ENCODE measurements at places on chromosomes 2 and 18.

- no peak for DNase-seq
Observed at GRCh38 chr2:20507166-20507692, 60.4 kb downstream of the RHOB start.

DNA sequence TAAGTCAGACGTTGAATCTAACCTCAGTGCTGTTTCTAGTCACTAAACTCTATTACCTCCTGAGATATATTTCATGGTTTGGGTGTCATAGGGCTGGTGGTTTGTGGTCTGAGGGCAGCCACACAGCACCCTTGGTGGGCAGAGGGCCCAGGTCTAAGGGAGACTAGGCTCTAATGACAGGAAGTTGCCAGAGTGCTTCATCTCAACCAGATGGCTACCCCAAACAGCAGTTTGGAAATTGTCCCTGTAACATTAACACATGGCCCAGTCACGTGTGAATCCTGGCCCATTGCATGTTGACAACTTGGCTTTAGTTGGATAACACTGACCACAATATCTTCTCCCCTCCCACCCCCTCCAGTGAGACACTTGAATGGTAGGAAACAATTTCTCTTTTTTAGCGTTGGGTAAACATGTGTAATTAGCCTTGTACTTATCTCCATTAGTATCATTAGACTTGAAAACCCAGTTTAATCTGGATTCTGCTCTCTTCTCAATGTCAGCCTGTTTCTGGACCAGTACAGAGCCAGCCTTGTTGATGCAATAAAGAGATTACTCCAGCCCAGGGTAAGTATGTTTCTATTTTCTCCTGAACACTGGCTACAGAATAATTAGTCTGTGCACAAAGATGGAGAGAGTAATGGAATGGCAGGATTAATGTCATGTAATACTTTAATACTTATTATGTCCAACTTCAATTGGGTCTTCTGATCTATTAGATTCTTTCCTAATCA, 187.8 kb upstream of the SIX3 start:
- DNase-seq = no peak

- DNase-seq = no peak
Observed at GRCh38 chr2:177553176-177553884, 160.8 kb downstream of the AGPS start.

- no peak for DNase-seq
Observed at GRCh38 chr2:7683708-7684107, 766.5 kb downstream of the RNF144A start.

GRCh38 chr2:30588994-30589393, 141.9 kb downstream of the LCLAT1 start:
- DNase-seq = no peak

GRCh38 chr2:172107690-172108586, 5.2 kb upstream of the DLX2 start:
- DNase-seq = no peak

GRCh38 chr18:48702346-48703027, 163.7 kb downstream of the CTIF start:
- no peak for DNase-seq

- no peak for DNase-seq
Observed at GRCh38 chr18:69944436-69944835, 3.2 kb downstream of the CD226 start.

GRCh38 chr18:3664563-3665178, 214.7 kb downstream of the TGIF1 start:
- DNase-seq = no peak

DNA sequence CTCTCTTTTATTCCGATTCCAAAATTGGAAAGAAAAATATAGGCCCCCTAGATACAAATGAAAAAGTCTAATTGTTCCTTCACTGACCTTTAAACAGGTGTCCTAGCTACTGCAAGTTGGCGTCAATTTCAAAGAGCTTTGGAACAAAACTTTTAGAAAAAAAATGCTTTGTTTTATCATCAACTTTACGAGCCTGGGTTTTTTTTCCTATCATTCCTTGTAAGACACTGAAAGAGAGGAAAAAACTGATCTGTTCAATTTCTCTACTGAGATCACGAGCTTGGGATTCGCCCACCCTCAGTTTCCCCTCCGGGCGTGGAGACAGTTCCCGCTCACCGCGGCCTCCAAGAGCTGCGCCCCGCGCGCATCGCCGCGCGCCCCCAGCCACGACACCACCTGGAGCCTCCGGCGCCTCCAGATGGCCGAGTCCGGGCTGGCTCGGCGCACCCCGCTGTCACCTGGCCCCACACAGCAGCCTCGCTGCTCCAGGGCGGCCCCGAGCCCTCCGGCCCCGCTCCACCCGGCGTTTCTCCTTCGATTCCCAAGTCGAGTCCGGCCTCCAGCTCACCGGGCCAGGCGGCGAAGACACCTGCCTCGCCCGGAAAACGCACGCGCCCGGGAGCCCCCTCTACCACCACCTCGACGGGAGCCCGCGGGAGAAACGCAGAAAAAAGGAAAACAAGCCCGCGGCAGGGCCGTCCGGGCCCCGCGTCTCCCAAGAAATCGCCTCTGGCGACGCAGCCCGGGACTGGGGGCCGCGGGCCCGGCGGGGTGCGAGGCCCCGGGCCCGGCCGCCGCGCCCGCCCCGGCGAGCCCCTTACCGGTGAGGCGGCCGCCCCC, 656 bp downstream of the TBC1D8 start:
- DNase-seq = no peak

GRCh38 chr2:229335877-229336346, 64.8 kb upstream of the PID1 start:
- no peak for DNase-seq

- DNase-seq = no peak
Observed at GRCh38 chr2:2621855-2622254, 290.8 kb upstream of the MYT1L start.

GRCh38 chr2:182230561-182230960, 196.3 kb downstream of the PDE1A start:
- DNase-seq = no peak

DNA sequence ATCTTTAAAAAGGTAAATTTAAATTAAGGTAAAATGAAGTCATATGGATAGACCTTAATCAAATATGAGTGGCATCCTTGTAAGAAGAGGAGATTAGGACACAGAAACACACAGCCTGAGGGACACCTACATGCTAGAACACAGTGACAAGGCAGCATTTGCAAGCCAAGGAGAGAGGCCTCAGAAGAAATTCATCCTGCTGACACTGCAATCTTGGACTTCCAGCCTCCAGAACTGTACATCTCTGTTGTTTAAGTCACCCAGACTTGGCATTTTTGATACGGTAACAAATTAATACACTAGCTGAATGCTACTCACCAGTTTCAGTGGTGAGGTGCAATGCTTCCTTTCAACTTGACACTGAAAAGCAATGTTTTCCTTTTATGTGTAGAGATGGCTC, 305.0 kb downstream of the TDRD15 start:
- no peak for DNase-seq

- DNase-seq = no peak
Observed at GRCh38 chr18:39113790-39114189, 1548.2 kb upstream of the CELF4 start.

GRCh38 chr2:208556983-208557484, 150.4 kb downstream of the PTH2R start:
- DNase-seq = no peak

GRCh38 chr2:122939796-122940195, 1085.3 kb upstream of the CNTNAP5 start:
- no peak for DNase-seq

DNA sequence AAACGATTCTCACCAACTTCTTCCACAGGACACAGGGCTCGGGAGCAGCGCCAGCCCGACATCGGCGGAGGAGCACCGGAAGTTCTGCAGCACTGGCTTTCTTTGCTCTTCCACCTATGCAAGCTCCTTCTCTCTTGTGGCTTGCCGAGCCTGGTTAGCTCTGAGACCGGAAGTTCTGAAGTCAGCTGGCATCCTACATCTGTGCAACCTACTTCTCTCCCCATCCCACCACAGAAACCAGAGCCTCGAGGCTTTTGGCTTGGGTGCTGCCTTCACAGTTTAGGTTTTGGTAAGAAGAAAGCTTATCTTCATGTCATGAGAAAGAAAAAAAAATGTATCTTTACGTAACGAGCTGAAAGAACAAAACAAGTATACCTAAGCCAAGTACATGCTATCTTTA, 111.7 kb downstream of the ANKRD44 start:
- DNase-seq = no peak

DNA sequence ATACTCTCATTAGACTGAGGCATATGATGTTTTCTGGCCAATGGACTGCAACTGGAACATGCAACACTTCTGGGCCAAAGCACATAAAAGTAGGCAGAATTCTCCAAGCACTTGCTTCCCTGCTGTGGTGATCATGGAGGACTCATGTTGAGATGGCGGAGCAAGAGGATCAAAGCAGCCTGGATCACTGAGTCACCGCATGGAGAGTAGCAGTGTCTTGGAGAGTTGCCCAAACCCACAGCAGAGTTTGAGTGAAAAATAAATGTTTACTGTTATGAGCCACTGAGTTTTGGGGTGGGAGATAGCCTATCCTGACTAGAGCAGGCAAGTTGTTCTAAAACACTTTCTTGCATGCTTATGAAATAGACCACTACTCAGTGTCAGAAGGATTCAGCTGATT, 359.5 kb downstream of the ZNF521 start:
- DNase-seq = no peak

DNA sequence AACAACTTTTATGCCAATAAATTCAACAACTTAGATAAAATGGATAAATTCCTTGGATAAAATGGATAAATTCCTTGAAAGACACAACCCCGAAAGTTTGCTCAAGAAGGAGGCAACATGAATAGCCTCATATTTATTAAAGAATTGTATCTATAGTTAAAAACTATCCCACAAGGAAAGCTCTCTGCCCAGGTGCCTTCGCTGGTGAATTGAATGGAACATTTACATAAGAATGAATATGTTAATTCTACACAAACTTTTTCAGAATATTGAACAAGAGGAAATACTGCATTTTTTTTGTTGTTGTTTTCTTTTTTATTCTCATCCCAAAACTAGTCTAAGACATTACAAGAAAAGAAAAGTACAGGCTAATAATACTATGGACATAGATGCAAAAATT, 805.3 kb upstream of the RAB6C start:
- no peak for DNase-seq

GRCh38 chr2:128091726-128092080, 703 bp downstream of the UGGT1 start:
- no peak for DNase-seq

DNA sequence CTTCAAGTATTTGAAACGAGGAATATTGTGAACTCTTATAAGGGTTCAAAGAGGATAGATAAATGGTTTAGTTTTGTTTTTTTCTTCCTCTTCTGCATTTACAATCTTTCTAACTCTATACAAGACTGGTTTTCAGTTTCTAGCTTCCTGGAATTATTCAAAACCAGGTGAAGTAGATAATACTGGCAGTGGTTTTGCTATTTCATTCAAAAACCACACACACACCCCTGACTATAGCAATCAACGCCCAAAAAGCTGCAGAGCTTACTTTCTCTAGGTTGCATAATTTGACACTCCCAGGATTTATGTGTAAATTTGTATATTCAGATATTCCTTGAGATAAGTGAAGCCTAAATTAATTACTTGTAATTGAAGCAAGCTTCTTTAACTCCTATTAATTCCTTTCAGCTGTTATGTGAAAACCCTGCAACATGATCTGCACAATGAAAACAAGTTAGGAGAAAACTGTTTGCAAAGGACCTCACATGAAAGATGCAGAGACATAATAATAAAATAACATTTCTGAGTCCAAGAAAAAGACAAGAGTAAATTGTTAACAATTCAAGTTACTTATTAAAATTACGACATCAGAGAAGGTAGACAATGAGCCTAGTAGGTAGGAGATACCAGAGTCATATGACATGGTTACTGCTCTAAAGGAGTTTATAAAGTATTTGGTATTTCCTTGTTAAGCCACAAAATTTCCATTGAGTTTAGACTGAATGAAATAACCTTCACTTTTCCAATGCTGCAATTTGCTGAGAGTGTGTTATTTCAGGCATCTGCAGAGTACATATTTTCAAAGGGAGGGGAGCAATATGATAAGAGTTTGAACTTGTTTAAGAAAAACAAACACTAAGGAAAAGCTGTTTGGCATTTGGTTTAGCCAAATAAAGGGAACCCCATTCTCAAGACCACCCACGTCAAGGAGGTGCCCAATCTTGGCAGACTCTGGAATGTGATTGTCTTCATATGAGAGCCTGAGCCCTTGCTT, 1.6 kb upstream of the NFE2L2 start:
- no peak for DNase-seq

GRCh38 chr2:146246736-146247523, 1597.9 kb upstream of the ACVR2A start:
- no peak for DNase-seq

GRCh38 chr2:161965994-161966393, 108.0 kb downstream of the DPP4 start:
- no peak for DNase-seq

- DNase-seq = no peak
Observed at GRCh38 chr18:48804856-48805610, 145.7 kb downstream of the SMAD7 start.

GRCh38 chr2:74835831-74836674, 2.1 kb downstream of the HK2 start:
- no peak for DNase-seq

DNA sequence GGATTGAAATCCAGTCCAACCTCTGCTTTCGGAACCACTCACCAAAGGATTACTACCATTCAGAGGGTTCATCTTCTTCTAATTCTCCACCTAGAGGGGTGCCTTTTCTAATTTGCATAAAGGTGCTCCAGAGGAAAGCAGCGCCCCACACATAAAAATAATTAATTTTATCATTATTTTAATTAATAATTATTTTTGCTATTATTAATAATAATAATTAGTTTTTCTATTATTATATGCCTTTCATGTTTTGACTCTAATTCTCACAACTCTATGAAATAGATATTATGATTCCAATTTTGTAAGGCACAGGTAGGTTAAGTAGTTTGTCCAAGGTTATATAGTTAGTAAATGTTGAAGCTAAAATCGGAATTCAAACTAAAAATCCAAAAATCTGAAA, 51.9 kb downstream of the UNC80 start:
- DNase-seq = no peak

DNA sequence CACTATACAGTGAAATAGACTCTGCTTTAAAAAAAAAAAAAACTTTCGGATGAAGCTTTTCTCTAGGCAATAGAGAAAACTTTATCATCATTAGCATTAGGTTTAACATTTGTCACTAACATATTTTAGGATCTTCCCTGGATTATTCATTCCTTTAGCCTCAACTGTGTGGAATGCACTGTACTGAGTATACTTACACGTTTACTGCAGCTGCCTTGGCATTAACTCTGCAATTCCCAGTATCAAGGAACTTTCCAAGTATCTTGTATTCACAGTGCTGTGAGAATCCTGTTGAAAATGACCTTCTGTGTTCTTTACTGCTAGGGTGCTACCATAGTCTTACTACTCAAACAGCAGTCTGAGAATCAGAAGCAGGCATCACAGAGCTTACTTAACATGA, 328.2 kb upstream of the COL3A1 start:
- no peak for DNase-seq

All from cortex of kidney (tissue), 1 donor.